NCI-H345 (cell line): ENCODE measurements at places on chromosomes 4 and X.
A peak's percentile ranks its signal among the peaks of the same experiment; 100 is the strongest.

DNA sequence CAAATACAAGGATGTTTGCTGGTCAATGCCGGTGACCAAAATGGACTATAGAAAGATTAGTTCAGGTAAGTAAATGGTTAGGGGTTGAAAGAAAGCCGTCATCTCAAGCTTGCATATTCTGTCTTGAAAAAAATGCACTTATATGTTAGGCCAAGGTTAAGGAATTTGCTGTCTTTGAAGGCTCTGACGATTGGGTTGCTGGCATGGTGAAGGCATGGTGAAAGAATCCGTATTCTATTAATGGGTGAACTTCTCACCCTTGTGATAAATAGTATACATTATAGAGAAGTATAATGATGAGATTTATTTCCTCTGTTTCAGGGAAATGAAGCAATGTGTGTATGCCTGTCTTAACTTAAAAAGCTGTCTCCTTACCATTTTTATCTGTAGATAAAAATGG lies 132.6 kb downstream of the ADGRL3 start:
- DNase-seq: no peak

- no peak for DNase-seq
These were observed 340.1 kb upstream of the PPARGC1A start for GRCh38 chr4:24229978-24230377.

- DNase-seq: peak; percentile 7
These were observed 566.3 kb downstream of the IL15 start for GRCh38 chr4:142202404-142203332.

DNA sequence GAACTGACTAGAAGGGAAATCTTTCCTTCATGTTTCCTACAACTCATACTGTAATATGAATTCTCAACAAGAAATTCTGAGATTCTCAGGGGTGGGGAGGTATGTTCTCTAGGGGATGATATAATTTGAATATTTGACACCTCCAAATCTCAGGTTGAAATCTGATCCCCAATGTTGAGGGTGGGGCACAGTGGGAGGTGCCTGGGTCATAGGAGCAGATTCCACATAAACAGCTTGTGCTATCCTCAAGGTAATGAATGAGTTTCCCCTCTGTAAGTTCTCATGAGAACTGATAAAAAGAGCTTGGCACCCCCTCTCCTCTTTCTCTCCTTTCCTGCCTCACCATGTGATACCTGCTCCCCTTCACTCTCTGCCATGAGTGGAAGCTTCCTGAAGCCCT lies 21.5 kb downstream of the FBXW7 start:
- DNase-seq: no peak

- DNase-seq: no peak
These were observed 80.4 kb downstream of the NDST3 start for GRCh38 chr4:118114720-118115119.

DNA sequence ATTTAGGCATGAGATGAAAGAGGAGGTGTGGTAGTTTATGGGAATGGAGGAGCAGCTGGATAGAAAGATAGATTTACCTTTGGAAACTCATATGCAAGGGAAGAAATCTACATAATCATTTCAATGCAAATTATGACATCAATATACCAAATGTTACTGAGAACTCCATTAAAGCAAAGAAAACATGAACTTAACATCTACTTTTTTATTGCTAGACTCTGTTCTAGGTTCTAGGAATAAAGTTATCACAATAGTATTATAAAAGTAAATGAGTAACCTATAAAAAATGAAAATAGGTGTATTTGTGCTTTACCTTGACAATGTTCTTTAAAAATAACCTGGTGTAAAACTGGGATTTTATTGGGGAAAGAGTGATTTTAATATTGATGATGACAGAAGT lies 221.6 kb upstream of the SLIT2 start:
- no peak for DNase-seq

GRCh38 chrX:8981723-8982122 lies 52.2 kb downstream of the FAM9B start:
- no peak for DNase-seq

GRCh38 chrX:153474718-153475117 lies 4.3 kb upstream of the HAUS7 start:
- DNase-seq: peak; percentile 45

DNA sequence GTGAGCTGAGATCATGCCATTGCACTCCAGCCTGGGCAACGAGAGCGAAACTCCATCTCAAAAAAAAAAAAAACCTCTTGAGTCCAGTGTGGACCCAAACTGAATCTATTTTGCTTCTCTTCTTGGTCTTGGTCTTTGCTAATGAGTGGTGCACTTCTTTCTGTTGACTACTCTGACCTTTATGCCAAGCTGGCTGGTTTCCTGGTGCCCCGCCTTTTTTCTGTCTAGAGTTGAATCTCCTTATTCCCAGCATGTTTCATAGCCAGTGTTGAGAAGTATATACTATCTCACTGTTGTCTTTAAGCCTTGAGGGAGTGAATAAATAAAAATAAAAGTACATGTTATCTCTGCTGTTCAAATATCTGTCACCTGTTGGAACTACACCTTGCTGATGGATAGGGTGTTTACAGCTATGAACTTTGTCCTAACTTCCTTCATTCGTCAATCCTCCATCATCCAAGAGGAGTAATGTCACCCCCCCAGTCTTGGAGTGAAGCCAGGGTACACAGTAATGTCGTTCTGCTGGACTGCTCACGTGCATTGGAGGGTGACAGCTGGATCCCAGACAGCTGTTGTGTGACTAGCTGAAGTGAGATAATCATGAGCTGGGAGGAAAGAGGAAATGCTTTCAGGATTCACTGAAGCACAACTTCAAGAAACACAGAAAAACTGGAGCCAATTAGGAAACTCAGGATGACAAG lies 99.3 kb upstream of the PRKG2 start:
- DNase-seq: peak; percentile 68

DNA sequence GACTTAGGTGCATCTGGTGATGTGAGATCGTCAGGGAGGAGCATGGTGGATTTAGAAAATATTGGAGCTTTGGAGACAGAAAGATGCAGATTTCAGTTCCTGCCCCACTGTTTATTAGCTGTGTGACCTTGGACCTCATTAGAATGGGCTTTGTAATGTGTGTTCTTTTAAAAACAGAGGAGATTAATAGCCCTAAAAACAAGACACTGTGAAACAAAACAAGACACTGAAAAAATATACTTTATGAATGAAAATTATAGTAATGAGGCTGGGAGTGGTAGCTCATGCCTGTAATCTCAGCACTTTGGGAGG lies 79.5 kb downstream of the EVC start:
- DNase-seq: no peak

GRCh38 chr4:5869966-5870619 lies 22.8 kb downstream of the CRMP1 start:
- DNase-seq: no peak

DNA sequence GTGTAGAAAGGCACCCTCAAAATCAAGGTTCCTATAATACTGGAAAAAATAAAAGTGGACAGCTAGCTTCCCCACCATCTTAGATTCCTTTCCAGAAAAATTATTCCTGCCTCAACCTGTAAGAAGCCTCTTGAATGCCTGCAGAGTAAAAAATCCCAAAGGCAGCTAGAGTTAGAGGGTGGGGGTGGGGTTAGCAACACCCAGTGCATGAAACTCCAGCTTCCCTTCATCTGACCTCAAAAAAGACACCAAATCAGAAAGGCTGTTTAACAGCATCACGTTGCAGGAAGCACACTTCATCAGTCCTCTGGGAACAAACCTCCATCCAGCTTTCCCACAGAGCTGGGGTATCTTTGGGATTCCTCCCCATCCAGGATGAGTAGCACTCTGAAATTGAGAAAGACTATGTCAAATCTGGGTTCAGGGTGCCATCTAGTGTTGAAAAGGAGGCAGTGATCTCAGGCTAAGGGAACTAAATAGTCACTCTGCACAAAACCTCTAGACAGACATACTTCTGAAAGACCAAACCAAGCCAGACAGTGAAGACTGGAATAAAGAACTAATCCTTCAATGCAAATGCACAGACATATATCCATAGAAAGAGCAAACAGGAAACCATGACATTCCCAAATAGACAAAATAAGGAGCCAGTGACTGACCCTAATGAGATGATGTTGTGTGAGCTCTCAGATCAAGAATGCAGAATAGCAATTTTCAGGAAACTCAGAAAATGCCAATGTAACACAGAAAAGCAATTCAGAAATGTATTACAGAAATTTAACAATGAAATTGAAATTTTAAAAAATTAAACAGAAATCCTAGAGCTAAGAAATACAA lies 97.9 kb downstream of the ARHGEF9 start:
- peak; percentile 35 for DNase-seq

- DNase-seq: no peak
These were observed 167.5 kb upstream of the DGKK start for GRCh38 chrX:50638123-50638522.

- no peak for DNase-seq
These were observed 178.7 kb upstream of the RBPJ start for GRCh38 chr4:26141911-26142638.

- no peak for DNase-seq
These were observed 6.6 kb downstream of the TADA2B start for GRCh38 chr4:7049739-7050138.

DNA sequence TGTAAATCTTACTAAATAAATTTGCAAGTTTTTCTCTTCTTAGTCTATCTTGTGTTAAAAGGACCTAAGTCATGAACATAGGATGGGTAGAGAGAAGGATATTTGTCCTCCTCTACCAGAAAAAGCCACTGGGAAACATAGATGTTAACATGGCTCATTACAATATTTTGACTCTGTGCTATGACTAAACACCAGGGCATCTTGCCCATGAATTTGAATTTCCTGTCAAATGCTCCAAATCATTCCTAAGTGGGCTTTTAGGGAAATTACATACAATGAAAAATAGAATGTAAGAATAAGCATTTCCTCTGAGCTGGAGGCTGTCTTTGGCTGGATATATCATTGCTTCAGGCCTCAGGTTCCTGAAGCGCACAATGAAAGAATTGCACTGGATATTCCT lies 39.1 kb downstream of the ANOS1 start:
- no peak for DNase-seq

DNA sequence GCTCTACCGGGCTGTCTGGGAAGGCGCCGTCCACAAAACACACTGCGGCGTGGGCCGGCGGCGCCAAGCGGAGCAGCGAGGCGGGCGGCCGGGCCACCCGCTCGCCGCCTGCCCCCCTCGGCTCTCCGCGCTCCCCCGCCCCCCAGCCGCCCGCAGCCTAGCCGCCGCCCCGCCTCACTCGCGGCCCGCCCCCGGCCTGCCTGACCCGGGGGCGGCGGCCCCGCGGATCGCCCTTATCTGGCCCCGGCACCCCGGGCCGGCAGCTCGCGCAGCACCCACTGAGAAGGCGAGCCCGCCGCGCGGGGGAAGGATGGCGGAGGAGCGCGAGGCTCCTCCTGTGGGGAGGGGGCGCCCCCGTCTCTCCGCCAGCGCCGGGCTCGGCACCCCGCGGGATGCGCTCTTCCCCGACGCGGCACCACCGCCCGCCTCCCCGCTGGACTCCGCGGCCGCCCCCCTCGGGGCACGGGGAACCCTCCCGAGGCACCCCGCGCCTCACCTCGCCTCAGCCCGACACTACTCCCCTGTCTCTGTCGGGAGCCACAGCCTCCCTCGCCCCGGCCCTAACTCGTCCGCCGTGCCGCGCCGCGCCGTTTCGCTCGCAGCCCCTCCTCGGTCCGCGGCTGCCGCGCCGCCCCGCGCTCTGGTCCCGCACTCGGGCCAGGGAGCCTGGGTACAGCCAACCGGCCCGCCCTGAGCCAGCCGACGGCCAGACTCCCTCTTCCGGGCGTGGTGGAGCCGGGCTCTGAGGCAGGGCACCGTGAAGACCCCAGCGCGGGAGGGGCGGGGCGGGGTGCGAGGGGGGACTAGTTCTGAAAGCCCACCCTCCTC lies 566 bp downstream of the ATP11C start:
- DNase-seq: peak; percentile 11

- DNase-seq: peak; percentile 5
These were observed 256.8 kb upstream of the VCX start for GRCh38 chrX:7586126-7586525.

DNA sequence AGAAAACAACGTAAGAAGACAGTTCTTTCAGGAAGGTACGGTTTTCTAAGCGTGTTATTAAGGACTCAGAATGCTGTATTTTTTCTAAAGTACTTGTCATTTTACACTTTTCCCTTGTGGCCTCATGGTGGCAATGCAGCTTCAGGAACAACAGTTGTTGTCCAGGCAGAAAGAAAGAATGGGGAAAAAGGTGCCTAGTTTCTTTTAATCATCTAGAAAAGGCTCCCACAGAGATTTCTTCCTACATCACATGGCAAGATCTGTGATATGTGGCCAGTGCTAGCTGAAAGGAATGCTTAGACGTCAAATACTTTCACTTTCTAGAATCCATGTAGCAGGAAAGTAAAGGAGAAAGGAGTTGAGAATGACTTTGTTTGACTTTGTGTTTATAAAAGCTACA lies 49.0 kb upstream of the TRAM1L1 start:
- peak; percentile 42 for DNase-seq

- no peak for DNase-seq
These were observed 119.5 kb upstream of the AFF2 start for GRCh38 chrX:148380650-148381561.

DNA sequence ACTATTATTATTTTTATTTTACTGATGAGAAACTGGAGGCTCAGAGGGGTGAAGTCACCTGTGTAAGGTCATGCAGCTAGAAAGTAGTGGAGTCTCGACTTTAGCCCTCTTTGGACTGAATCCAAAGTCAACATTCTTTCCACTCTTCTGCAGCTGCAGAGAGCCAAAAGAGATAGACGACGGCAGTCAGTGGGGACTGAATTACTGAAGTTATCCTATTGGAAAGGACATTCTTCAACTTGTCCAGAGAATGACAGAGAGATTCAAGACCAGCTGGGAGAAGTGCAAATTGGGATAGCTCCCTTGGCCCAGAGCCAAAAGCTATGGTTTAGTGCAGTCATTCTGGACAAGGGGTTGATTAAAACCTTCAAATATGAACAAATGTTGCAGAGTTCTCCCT lies 42.5 kb downstream of the VGLL1 start:
- DNase-seq: no peak

DNA sequence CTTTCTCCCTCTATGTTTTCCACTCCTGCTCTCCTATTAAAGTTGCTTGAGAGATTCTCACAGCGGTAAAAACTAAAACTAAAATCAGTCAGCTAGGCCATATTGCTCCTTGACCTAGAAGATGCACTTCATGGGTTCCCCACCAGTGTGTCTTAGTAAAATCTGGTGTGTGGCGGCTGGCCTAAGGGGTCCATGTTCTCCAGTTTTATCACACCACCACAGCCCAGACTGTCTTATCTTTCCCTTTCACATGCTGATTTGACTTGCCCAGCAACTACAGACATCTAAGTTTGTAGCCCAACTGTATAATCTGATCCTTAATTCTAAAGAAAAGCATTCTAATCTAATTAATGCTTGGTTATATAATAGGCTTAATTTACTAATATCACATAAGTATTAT lies 68.0 kb downstream of the ATP8A1 start:
- no peak for DNase-seq

DNA sequence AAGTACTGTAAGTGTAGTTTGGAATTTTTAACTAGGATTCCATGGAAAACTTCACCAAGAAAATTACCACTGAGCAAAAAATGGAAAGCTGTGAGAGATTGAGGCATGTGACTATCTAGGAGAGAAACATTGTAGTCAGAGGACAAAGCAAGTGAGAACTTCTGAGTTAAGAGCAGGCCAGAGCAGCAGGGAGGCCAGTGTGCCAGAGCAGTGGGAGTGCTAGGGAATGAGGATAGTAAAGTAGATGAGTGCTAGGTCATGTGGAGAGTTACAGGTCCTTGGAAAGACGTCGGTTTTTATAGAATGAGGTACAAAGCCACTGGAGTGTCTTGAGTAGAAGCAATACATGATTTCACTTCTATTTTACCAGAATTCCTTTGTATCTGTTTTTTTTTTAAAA lies 52.7 kb upstream of the FAT4 start:
- no peak for DNase-seq
